ENCODE measurements at places on chromosomes 6 and 20.

DNA sequence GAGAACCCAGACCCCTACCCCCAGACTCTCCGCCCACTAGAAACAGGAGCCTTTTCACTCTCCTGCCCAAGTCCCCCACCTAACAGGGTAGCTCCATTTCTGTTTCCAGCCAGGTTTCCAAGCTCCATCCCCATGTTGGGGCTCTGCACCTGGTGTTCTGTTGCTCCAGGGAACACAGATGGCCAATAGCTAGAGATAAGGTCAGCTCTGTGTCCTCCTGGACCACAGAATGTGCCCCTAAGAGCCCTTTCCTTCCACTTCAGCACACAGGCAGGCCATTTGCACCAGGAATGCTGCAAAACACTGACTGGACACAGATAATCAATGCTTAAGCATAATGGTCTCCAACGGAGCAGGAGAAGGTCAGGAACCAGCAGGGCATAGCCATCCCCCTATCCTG lies 159.4 kb downstream of the QRSL1 start:
- no peak for DNase-seq

GRCh38 chr6:110475066-110475653 lies 1.3 kb downstream of the SLC22A16 start:
- no peak for DNase-seq

DNA sequence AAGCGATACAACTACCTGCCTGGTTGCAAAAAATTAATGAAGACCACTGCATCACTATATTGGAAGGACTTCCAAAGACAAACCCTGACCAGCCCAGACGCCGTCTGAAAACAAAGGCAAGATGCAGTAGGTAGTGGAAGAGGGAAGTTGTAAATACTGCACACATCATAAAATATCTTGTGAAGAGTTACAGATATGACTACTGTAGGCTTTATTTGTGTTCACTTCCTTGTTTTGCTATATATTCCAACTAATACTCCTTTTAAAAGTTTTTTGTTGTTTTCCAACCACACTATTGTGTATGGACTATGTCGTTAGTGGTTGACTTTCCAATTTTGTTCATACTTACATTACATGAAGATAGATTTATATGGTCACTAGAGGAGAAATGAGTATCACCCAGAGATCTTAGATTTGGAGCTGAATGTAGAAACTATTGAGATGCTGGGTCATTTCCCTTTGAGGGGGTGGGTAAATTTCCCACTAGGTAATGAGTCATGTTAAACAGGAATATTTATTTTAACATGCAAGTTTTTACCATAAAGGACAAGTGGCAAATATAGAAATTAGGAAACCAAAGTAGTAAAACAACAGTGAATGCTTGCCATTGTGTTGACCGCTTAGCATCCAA lies 16.6 kb upstream of the TXLNB start:
- DNase-seq = no peak

DNA sequence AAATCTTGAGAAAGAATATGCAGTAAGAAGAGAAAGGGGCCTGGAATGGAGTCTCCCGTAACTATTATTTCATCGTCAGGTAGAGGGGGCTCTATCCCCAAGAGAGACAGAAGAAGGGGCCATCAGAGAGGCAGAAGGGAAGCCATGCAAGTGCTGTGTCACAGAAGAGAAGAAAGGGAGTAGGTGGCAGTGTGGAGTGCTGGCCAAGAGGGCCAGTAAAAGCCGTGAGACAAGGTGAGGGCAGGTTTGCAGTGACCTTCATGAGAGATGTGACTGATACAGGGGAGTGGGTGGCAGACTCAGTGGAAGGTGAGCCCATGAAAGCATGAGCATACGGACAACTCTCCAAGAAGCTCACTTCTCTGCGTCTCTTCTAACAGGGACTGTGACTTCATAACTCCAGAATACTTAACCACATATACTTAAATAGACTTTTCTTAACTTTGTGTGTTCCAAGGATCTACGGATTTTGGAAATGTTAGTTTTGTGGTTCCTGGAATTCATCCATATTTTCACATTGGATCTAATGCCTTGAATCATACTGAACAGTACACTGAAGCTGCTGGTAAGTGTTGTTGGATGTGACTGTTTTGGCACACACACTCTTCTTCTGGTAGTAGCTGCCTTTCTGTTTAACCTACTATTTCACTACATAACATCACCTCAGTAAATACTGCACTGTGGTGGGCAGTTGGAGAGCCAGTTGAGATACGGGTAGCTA lies 15.6 kb downstream of the PM20D2 start:
- no peak for DNase-seq

DNA sequence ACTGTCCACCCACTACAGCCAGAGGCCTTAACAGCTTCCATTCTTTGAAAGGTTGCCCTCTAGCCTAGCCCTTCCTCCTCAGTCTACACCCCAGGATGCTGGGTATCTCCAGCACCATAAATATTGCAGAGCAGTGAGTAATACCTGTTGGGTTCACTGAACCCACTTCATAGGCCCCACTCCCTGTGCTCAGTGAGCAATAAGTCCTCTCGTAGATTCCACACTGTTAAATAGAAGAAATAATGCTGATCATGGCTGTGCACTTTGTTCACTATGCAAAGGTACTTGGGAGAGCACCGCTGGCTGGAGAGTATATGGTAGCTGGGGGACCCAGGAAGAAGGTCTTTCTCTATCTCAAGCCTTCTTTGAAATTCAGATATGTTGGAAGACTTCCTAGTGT lies 87.3 kb downstream of the RSPH3 start:
- DNase-seq = no peak

DNA sequence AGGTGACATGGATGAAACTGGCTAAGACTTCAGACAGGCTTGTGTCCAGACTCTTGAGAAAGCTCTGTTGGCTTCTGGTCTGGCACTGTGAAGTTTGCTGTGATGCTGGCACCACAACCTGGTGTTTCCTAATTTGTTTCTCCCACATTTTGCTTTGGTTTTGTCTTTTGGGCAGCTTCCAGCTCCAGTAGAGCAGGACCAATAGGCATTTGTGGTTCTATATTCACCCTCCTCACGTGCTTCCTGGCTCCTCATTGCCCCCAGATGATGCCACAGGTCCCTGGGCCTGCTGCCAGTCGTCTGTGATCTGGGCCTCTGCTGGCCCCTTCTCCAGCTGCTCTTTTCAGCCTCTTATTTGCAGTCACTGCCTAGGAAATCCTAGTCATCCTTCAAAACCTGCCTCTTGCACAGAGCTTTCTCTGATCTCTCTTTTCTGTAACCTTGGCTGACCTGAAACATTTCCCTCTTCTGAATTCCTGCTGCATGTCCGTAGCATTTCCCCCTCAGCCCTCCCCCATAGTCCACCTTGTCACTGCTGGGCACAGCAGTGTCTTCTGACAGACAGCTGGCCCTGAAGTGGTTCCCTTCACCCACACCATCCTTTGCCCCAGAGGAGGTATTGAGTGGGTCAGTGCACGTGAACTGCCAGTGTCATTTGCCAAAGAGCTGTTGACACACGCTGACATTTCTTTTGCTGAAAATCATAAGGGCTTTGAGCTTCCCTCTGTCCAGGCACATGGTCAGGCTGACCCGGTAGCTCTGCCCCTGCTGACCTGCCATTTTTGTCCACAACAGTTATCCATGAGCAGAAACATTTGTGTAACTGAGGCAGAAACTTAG lies 63.0 kb downstream of the PTPN1 start:
- DNase-seq = peak; percentile 15

DNA sequence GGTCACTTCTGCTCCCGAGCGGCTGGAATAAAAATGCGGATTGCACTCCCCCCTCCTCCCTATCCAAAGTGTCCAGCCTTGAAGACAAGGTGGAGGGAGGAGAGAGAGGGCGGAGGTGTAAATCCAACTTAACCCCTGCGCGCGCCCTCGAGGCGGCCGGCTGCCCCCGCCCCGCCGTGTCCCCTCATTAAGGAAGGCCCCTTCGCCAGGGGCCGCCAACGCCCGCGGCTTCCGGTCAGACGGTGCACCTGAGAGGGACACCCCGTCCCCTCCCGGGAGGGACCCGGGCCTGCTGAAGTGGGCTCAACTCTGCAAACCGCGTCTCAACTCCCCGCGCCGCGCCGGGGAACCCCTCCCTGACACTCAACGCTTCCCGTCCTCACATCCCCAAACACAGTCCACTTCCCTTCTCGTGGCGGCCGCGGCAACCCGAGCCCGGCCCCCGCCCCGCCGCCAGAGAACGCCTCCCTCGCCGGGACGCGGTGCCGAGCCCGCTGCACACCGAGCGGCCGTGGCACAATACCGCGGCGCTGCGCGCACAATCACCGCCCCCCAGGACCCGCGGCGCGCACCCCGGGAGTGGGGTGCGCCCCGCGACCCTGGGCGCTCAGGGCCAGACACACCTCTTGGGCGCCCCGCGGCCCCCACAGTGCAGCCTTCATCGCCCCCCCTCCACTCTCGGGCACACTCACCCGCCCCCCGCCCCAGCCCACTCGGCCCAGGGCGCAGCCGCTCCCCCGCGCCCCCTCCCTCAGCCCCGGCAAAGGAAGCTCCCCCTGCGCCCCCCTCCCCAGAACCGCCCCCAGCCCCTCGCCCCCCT lies 102.5 kb downstream of the NOL4L start:
- DNase-seq = no peak

DNA sequence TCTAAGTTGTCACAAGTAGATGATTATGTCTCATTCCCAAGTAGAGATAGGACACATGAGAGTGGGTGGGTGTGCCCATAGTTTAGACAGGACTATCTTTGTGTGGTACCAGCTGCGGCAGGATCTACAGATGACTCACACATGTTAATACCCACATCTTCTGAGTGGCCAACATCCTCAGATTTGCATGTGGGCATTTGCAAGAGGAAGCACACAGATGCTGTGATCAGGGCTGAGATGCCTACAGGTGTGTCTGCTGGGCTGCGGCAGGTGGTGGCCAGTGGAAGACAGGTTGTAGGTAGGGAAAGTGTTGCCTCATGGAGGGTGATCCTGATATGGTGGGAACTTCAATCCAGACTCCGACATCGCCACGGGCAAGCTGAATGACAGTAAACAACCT lies 50.8 kb downstream of the UTRN start:
- DNase-seq = no peak

All from fibroblast of skin of left quadriceps (primary cell).